ENCODE measurements at places on chromosomes 2 and 18.

DNA sequence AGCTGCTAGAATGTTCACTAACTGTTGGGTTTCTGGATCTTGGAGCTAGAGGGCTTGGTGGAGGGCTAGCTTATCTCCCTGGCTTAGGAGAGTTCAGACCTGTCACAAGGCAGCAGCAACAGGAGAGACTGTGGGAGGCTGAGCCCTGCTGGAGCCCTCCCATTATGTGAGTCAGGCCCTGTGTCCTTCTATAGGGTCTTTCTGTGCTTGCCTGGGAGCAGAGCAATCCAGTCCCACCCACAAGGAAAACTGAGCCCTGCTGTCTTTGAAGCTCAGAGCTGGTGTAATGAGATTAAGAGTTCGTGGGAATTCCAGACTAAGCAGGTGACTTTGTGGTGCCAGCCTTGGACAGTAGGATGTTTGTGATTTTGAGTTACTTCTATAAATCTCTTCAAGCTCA is 249.0 kb downstream of the TTC32 start:
- no peak for DNase-seq

DNA sequence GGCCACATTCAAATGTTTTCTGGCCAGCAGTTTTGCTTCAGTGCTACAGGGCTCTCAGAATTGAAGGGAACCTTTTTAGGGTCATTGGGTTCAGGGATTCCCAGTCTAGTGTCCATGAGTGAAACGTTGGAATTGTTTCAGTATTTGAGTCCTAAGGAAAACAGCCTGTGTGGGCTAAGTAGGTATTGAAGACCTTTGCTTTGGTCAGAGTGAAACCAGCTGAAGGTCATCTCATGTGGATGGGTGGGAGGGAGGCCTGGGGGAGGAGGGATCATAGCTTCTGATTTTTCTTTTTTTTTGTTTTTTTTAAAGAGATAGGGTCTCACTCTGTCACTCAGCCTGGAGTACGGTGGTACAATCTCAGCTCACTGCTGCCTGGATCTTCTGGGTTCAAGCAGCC is 20.2 kb downstream of the B3GNT2 start:
- DNase-seq: no peak

DNA sequence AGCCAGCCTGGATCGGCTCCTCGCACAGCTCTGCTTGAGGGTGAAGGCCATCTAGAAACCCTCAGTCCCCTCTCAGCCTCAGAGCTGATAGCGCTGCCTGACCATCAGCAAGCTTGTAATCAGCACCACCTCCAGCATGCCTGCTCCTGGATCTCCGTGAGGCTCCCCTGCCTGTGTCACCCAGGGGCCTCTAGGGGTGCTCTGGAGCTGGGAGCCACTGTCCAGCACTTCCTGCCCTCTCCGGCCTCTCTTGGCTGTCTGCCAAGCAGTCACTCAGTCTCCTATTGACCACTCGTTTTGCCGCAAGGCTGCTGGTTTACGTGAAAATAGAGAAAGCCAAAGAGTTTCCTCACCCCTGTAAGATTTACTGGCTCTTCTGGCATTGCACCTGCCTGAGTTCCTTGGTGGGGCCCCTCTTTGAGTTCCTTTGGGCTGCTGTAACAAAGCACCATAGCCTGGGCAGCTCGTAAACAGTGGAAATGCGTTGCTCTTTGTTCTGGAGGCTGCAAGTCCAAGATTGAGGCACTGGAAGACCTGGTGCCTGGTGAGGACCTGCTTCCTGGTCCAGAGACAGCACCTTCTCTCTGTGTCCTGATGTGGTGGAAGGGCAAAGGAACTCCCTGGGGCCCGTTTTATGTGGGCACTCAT is 17.9 kb downstream of the CAPN10 start:
- DNase-seq: no peak

GRCh38 chr18:78994977-78995582 is 15.5 kb downstream of the SALL3 start:
- DNase-seq: no peak

DNA sequence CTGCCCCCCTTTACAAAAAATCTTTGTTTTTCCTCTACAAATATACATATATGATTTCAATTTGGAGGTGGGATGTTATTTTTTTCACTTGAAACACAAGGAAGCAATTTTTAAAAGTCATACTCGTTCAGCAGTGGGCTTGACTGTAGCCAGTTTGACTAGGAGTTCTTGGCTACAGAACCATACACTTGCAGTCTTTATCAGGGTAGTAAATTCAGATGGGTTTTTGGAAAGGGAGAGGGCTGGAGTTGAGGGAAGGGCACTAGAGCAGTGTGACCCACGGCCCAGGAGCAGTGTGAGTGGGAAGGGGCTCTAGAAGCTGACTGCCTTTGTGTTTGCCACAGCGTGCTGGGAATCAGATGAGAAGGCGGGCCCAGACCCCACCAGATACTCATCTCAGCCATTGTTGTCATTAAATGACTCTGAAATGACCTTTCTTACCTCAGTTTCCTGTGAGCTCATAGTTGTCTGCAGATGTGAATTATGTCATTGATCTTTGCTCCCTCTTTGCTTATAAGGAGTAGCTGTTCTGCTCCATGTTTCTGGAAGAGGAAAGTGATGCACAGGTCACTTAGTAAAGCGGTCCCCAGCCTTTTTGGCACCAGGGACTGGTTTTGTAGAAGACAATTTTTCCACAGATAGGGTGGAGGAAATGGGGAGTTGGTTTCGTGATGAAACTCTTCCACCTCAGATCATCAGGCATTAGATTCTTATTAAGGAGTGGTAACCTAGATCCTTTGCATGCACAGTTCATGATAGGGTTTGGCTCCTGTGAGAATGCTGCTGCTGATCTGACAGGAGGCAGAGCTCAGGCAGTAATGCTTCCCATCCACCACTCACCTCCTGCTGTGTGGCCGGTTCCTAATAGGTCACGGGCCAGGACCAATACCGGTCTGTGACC is 116.8 kb downstream of the SPTBN1 start:
- DNase-seq: no peak

GRCh38 chr2:158221063-158222020 is 119.7 kb downstream of the UPP2 start:
- DNase-seq: no peak

GRCh38 chr2:160700021-160700814 is 206.6 kb upstream of the RBMS1 start:
- DNase-seq: no peak

DNA sequence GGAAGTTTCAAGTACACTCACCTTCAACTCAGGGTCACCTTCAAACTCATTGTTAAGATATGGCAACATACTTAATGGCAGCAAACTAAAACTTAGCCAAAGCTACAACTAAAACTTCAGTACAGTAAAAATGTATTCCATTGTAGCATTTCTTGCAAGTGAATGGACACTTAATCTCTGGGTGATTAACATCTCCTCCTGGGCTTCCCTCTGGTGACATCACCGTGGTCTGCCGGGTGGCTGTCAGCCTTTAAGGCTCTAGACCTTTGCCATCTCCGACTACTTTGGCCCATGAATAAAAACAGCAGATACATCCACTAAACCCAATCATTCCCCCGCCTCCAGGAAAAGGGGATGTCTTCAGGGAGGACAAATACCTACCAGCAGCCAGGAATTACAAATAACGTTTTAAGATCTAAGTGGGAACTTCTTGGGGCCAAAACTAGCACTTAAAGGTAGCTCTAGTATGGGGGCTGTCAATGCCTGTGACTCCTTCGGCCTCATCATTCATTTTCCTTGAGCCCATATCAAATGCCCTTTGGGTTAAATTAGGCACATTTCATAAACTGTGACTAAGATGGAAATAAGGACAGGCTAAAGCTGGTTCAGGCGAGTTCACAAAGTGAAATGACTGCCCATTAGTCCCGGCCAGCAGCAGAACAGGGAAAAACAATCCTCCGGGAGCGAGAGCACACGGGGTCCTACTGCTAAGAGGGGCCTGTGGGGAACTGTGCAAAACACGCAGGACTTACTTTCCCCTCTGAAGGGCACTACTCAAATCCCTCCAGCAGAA is 1.1 kb downstream of the TFCP2L1 start:
- DNase-seq: no peak

DNA sequence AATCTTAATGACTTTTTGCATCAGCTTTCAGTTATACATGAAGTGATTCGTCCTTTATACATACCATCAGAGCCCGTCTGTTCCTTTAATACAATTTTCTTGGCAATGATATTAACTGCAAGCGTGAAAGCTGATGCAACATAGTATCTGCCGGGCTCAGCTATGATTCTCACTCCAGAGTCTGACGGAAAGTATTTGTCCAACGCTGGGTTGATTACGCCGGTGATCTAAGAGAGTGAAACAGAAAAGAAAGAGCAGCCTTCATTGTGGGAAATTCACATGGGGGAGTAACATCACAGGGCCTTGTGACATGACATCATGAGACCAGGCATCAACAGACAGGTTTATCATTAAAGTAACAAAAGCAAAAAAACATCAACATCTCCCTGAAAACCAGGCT is 6.2 kb downstream of the ODC1 start:
- DNase-seq: no peak

- DNase-seq: no peak
Observed at GRCh38 chr2:231781798-231782726, 980 bp upstream of the PDE6D start.

DNA sequence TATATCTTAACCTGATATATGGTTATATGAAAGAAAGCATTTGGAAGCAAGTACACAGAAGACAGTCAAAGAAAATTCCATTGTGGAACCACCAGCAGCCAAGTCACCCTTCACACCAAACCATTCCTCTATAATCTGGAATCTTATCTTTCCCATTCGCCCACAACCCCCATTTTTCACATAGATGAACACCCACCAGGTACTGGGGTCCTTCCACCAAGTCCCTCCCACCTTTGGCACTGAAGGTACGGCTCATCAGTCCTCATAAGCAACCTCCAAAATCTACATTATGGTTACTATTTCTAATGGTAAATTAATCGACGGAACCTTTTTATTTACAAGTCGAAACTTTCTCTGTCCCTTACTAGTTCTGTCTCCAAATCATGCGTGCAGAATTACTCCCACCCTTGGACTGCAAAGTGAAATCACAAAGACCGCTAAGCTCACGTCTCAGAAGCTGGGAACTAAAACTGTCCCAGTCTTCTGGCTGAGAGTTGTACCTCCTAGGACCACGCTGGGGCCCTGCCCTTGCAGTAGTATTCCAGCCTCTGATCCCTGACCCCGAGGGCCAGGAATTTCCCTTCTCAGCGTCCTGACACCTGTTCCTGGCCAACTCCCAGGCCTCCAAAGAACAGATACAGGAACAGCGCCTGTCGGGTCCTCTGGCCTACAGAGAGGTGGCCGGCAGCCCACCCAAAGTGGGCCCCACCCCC is 702 bp downstream of the OLA1 start:
- no peak for DNase-seq

- DNase-seq: no peak
Observed at GRCh38 chr18:47909484-47909883, 21.0 kb downstream of the SMAD2 start.

- no peak for DNase-seq
Observed at GRCh38 chr2:240288087-240288521, 147.4 kb upstream of the GPC1 start.

GRCh38 chr2:142981756-142982155 is 104.3 kb downstream of the KYNU start:
- no peak for DNase-seq

DNA sequence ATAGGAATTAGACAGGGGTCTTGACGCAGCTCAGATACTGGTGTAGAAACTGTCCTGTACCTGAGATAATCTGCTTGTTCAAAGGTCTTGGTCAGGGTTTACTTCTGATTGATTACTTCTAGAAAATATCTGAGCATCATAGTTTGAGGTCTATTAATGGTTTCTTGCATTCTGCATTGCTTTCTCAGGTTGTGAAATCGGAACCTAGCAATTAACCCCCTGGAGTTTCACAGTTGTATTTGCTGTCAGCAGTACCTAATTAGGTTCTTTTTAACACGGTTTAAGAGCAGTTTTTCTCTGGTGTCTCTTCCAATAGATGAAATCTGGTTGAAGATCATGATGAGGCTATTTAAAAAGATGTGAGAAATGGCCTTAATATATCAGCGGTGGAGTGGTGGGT is 428.6 kb upstream of the SYT4 start:
- no peak for DNase-seq

DNA sequence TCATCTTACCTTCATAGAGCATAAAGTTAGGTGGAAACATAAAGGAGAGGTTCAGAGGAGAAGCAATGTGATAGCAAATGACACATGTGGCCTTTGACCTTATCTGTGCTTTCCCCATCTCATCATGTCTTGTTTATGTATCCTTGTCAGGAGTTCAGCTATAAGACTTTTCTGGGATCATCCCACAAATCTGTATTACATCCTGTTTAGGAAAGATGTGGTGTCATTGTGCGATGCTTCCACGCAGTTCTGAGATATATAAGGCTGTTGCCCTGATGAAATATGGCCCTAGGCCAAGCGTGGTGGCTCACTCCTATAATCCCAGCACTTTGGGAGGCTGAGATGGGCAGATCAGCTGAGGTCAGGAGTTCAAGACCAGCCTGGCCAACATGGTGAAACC is 15.5 kb upstream of the MGAT5 start:
- no peak for DNase-seq

DNA sequence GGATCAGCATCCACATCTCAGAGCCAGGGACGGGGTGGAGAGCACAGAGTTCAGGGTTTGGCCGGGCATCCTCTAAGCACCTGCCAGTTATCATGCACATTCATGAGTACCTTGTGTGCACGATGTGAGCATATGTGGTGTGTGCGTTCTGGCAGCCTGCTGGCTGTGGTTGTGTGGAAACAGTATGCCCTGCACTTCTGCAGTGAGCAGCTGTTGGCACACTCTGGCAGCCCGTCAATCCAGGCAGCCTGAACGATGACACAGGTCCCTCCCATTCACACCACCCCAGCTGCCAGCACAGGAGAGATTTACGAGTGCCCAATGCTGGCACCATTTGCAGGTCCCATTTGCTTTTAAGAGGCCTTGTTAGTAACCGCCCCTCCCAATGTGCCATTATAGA is 74.2 kb downstream of the CD8B2 start:
- no peak for DNase-seq

DNA sequence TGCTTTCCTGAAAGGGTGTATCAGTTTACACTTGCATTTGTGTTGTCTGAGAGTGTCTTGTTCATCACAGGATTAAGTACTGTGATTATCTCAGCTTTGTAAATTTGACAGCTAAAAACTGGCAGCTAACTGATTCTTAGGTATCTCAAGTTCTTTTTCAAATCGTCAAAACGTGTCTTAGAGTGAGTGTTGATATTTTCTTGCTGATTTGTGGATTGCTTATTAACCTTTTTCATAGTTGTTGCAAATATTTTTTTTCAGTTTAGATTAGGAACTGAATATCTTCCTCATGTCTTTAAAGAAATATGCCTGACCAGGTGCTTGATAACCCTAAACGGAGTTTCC is 41.9 kb downstream of the LRRFIP1 start:
- DNase-seq: no peak

DNA sequence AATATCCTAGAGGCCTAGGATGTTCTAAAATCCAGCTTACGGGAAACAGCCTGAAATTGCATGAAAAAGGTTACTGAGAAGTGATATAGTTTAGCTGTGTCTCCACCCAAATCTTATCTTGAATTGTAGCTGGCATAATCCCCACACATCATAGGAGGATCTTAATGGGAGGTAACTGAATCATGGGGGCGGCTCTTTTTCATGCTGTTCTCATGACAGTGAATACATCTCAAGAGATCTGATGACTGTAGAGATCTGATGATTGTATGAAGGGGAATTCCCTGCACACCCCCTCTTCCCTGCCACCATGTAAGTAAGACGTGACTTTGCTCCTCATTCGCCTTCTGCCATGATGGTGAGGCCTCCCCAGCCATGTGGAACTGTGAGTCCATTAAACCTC is 385.6 kb upstream of the ID2 start:
- DNase-seq: no peak
